NCI-H1417 treated with DMSO at 0.1 percent for 48 hours (cell line): ENCODE measurements at places on chromosomes 3 and 15.

DNA sequence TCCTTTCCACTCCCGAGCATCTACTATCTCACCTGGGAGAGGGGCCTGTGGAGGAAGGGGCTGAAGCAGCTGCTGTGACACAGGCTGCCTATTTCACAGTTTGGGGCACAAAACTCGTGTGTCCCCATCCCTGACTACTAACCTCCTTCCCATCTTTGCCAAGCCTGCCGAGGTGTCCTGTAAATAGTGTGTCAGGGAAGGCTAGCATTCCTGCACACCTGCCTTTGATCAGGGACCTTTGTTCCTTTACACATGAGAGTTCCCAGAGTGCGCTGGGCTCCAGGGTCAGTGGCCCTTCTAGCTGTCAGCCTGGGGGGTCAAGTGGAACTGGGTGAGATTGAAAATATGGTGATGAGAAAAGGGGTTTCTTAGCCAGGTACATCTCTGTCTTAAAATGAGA lies 13.0 kb upstream of the TF start:
- no peak for DNase-seq

- no peak for DNase-seq
Observed at GRCh38 chr15:56989411-56989924, 71.0 kb downstream of the TCF12 start.

DNA sequence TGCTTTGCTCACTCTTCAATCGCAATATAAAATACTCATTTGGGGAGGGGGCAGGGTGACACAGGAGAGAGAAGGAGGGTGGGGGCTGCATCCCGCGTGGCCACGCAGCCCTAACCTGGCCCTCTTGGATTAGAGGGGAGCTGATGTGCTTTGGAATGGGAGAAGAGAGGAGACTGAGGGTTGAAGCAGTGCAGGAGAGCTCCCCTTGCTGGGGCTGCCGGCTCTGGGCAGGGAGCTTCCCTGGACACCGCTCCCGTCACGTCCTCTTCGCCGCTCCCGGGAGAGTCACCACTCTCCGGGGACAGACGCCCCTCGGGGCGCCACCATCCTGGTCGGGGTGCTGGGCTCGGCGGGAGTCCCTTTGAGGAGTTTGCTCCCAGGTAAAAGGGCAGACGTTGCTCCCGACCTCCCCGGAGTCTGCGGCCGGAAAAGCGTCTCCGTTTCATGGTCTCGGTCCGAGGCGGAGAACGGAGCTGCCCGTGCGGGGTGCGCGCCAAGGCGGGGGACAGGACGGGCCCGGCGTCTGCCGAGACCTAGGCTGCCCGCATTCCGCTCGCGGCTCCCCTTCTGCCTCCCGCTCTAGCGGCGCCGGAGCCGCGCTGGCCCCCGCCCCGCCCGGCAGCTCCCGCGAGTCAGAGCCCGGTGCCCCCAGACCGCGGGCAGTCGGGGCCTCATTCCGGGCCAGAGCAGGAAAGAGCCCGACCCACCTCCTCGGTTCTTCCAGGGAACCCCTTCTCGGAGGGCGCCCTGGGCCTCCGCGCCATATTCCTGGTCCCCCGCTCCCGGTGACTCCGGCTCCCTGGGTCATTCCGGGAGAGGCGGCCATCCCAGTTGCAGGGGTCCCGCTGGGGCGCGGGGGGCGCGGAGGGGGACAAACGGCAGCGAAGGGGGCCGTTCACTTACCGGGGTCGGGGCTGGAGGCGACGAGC lies 603 bp downstream of the SLC7A14 start:
- no peak for DNase-seq

DNA sequence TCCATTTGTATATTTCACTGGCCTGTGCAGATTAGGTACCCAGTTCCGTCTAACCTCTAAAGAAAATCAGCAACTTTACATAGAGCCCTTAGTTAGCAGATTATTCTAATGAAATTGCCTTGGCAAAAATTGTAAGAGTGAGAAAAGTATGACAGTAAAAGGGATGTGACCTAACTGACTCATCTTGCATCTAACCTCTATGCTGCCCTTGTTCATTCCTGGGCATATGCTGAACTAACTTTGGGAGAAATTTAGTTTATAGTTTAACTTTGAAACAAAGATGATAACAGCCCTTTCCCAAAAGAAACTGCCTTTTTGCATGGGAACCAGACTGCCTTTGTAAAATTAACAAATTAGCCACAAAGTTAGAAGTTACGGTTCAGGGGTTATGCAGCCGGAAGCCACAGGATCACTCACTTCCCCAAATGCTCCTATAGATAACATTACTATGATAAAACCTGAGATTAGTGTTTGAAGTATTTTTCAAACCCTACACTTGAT lies 839.8 kb upstream of the ALCAM start:
- no peak for DNase-seq

DNA sequence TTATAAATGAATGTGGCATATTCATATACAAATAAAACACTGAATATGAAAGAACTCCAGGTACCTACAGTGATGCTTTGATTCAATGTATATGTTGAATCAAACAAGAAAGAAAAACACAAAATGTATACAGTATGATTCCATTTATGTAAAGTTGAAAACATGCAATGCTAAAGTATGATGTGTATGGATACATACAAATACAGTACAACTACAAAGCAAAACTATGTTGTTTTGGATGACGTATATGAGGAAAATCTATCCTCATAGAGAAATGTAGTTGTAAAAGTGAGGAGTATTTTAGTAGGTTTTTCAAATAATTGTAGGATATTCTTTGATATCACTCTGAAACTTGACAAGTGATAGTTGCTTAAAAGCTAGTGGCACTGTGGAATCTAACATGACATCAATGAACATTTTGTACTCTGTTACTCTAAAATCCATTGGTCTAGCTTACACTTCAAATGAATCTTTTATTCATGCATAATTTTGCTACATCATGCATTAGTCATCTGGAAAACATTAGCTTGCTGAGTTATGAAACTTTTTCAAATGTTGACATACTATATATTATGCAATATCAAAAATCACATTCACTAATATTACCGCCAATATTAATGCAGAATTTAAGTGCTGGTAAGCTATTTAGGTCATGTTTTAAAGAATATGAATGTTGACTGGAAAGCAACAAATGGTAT lies 278.1 kb upstream of the CHRNA7 start:
- DNase-seq, result no peak

GRCh38 chr15:73541479-73541878 lies 91.7 kb downstream of the NPTN start:
- DNase-seq, result no peak

DNA sequence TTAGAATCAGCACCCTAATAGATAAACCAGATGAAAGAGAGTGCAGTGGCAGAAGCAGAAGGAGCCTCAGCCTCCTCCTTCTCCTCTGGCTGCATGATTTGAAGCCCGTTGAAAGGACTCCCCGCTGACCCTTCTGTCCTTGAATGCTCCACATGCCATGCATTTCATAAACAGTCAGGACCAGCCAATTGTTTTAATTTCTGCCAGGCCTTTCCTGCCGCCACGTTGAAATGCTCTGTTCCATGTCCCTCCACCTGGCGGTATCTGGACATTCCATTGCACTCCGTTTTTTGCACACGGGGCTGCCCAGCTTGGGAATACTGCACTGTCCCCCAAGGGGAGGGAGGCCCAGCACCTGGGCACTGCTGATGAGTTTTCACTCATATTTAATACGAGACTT lies 35.2 kb upstream of the GLCE start:
- no peak for DNase-seq

DNA sequence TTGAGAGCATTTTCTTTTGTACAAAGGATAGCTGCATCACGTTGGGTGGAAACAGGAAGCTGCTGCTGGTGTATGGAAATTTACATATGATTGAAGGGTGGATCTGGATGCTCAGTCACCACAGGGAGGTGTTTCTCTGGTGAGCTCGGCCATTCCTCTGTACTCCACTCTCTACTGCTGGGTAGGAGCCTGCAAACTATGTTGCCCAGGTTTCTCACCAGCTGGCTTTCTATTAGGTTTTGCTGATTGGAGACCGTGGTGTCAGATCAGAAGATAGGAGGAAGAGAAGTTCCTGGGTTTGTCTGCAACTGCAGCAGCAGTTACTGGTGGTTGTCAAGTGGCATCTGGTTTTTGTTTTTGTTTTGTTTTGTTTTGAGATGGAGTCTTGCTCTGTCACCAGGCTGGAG lies 61.7 kb downstream of the TAMM41 start:
- no peak for DNase-seq

- DNase-seq, result no peak
Observed at GRCh38 chr15:85551221-85551832, 170.9 kb downstream of the AKAP13 start.

DNA sequence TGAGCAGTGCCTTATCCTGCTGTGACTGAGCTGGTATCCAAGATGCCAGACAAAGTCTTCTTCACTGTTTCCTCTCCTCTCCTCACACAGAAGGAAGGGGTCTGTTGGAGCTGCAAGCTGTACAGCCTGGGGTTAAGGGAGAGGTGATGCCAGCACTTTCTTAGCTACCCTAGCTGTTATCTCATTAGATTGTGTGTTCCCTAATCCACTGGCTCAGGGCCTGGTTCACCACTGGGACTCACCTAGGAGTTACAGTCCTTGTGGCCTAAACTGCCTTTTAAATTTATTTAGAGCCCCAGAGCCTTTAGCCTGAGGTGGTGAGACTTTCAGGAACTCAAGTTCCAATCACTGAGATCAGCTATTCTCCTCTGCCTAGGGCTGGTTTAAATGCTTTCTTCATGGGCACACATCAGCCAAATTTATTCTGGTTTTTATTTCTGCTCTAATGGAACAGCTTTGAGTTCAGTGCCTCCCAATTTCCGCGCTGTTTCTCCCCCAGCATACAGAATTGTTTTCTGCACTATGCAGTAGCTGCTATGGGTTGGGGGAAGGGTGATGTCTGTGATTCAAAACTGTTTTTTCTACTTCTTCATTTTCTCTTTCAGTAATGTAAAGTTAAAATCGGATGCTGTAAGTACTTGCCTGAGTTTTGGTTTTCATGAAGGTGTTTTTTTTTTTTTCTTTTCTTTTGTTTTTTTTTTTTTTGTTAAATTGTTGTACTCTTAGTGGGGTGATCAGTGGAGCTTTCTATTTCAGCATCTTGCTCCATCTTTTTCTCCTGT lies 198.8 kb downstream of the DOCK3 start:
- DNase-seq, result no peak

GRCh38 chr3:72354486-72354885 lies 493.8 kb downstream of the SHQ1 start:
- no peak for DNase-seq

GRCh38 chr3:56862352-56863062 lies 60.8 kb upstream of the ARHGEF3 start:
- no peak for DNase-seq

- DNase-seq, result no peak
Observed at GRCh38 chr3:138289260-138289659, 40.4 kb downstream of the NME9 start.

GRCh38 chr3:58672451-58672850 lies 5.9 kb upstream of the FAM3D start:
- no peak for DNase-seq

DNA sequence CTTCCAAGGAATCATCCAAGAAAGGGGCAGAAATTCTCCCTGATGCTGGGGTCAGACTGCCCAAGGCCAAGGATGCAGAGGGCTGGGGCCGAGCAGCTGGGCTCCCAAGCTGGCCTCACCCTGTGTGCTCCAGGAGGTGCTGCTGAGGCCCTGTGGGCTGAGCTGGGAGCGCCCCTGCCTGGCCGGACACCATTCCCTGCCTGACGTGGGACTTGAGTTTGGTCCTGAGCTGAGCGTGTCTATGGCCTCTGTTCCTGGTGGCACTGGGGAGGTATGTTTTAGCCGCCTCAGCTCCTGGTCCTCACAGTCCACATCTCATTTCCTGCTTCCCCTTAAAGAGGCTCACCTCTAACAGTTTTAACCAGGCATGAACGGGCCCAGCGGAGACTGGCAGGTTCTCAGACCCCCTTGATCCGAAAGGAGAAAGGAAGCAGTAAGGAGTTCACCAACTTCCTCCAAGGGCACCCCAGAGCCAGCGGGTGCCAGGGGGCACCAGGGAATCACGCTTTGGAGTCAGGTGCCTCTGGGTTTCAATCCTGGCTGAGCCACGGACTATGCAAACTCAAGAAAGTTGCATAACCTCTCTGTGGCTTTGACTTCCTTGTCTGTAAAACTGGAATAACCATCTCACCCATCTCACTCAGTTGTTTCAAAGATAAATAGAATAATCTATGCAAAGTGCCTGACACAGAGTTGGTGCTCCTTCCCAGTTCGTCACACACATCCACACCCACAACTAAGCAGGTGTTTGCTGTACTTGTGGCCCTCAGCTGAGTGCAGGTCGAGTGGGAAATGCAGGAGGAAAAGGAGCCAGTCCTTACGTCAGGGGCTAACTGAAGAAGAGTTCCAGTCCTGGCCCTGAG lies 48.6 kb downstream of the SLC12A8 start:
- no peak for DNase-seq

DNA sequence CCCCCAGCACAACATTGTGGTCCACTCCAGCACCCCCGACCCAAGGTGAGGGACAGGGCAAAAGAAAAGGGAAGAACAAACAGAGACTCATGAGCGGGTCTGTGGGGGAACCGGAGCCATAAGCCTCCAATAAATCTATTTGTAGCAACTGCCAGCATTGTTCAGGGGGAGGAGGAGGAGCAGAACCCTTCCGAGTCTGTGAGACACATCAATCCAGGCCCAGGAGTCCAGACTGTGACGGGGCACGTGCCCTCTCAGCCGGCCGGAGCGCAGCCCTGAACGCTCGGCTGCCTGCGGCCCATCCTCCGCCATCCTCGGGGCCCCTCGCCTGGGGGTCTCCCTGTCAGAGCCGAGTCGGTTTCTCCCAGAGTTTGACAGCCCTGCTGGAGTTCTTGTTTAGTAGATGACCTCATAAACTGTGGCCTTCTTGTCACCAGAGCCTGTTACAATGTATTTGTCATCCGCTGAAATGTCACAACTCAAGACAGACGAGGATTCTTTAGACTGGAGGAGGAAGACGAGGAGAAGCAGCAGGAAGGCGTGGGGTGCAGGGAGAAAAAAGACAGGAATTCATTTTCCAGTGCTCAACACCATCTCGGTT lies 47.9 kb downstream of the TLE3 start:
- DNase-seq, result no peak

GRCh38 chr3:3170998-3171397 lies 8.5 kb downstream of the CRBN start:
- DNase-seq, result no peak

- no peak for DNase-seq
Observed at GRCh38 chr15:91279486-91279885, 179.4 kb downstream of the SV2B start.

DNA sequence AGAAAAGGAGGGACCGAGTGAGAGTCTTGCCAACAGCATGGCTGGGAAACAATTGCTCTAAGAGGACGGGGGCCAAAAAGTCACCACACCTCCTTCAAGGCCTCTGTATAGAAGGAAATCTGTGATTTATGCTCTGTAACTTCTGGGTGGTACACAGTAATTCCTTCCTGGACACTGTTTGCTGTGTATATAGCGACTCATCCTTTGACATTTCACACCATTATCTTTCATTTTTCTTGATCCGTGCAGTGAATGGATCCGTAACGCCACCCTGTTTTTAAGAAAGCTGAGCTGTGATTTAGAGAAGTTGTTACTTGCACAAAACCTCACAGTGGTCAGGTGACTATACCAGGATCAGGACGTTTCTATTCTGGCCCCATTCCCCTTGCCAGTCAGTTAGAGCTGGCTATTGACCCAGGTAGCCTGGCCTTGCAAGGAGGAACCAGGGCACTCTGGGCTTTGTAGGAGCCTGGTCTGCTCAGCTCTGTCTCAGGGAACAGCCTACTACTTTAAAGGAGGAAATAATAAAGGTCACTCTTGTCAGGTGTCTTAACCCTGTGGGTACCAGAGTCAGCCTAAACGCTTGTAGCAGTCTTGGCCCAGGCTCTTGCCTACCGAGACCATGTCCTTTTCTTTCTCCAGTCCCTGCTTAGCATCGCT lies 86.5 kb upstream of the MYZAP start:
- DNase-seq, result no peak

GRCh38 chr3:5010706-5011554 lies 31.7 kb downstream of the BHLHE40 start:
- no peak for DNase-seq

GRCh38 chr15:27324886-27325615 lies 354.1 kb downstream of the GABRG3 start:
- DNase-seq, result no peak
